ENCODE measurements at places on chromosomes 16 and 17.

GRCh38 chr17:15513856-15514459 is 46.5 kb upstream of the CDRT4 start:
- DNase-seq, result no peak

DNA sequence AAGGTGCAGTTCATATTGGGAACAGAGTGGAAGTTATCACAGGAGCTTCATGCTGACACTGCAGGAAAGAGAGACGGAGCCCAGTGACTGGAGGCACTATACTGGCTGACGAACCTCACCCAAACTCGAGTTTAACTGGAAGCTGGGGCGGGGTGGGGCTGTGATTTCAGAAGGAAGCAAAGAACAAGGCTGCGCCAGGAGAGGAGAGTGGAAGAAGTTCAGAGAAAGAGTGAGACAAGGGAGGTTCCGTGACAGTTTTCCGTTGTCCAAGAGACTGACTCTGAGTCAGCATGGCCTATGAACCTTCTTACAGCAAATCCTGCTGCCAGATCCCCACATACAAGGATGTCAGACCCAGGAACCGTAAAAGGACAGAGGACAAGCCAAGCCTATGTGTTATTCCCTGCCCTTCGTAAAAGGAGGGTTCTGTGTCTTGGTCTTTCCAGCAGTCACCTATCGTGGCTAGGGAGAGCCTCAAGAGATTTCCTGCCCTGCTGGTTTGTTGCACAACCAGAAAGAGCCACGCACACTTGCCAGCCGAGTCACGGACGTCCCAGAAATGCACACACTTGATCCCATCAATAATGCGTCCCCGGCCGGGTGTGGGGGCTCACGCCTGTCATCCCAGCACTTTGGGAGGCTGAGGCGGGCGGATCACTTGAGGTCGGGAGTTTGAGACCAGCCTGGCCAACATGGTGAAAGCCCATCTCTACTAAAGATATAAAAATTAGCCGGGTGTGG is 5.1 kb downstream of the PITPNA start:
- DNase-seq, result no peak

DNA sequence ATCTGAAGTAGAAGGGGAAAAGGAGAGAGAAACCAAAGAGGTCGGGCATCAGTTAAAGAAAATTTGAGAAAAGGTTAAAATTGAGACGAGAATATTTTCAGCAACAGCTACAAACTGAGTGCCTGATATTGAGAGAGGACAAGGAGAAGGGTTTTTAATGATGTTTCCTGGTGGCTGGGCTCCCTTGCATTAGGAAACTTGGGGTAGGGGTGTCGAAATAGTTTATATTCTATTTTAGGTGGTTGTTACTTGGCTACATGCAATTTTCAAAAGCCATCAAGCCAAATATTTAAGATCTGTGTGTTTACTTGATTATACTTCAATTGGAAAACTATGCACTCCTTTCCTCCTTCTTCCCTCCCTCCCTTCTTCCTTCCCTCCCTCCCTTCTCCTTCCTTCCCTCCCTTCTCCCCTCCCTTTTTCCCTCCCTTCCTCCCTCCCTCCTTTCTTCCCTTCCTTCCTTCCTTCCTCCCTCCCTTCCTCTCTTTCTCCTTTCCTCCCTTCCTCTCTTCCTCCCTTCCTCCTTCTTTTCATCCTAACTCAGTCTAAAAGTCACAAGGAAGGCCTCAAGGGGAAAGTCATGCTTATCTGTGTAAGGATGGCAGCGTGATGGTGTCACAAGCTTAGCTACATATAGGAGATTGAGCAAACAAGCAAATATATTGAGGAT is 1.8 kb upstream of the APOH start:
- no peak for DNase-seq

GRCh38 chr16:23587726-23588125 is 8.4 kb downstream of the NDUFAB1 start:
- no peak for DNase-seq

- no peak for DNase-seq
Measured at GRCh38 chr17:74547736-74548135, 1.8 kb upstream of the CD300C start.

GRCh38 chr16:83797013-83797412 is 10.8 kb upstream of the HSBP1 start:
- DNase-seq, result no peak

DNA sequence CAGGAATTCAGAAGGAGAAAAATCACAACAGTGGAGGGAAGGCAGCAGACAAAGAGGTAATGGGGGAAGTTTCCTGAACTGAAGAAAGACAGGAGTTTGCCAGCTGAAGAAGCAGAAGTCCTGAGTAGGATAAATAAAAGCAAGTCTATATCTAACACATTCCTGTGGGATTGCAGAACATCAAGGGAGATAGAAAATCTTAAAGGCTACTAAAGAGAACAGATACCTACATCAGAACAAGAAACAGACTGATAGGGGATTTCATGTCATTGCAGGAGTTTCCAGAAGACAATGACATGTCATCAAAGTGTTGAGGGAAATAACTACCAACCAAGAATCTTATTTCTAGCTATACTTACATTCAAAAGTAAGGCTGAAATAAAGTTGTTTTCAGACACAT is 21.3 kb upstream of the CRYBA1 start:
- DNase-seq, result no peak

- DNase-seq, result no peak
Measured at GRCh38 chr17:155576-155975, 18.2 kb downstream of the SCGB1C2 start.

DNA sequence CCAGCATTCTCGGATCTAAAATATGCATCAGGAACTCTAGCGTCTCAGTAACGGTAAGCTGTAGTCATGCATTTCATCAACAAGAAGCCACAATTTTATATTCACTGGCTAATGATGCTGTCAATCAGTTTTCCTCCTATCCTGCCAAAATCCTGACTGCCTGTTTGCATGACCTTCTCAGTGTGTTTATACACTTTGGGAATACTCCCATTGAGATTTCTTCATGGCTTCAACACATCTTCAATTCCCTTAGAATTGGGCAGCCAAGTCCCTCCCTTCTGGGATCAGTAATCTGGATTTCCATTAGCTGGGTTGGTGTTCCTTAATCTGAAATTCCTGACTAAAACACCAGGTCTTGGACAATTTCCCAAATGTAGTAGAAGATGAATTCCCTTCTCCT is 348.9 kb upstream of the DYNLRB2 start:
- DNase-seq, result no peak

GRCh38 chr17:4166419-4166818 is 23.4 kb downstream of the CYB5D2 start:
- DNase-seq, result no peak

Measured in stimulated activated CD4-positive, alpha-beta T cell treated with anti-CD3 and anti-CD28 coated beads, Interleukin-12 subunit alpha, Interleukin-12 subunit beta, amount 100 ng/mL, for 24 hours (primary cell).